Activated naive CD8-positive, alpha-beta T cell treated with anti-CD3 and anti-CD28 coated beads, Interleukin-2, amount 10 ng/mL, durations not matched to agents 7 days and 5 days (primary cell): ENCODE measurements at places on chromosomes 16 and 17. TPM values are rescaled to one million over a fixed set of nuclear protein-coding genes. Genes with fewer than 3 reads are reported as not detected.
A peak's percentile ranks its signal among the peaks of the same experiment; 100 is the strongest.

The FBXL16 gene
- 21.8 TPM for total RNA-seq

The CLEC18C gene
- 1.1 TPM for total RNA-seq

The CCL5 gene
- total RNA-seq, result 938 TPM

- no peak for DNase-seq
- peaks cover 38% of the 10 kb centered on the region for H3K4me1 ChIP-seq
- peak overlapping the region; percentile 63 for H3K4me3 ChIP-seq
- peak overlapping the region; percentile 83 for H3K27ac ChIP-seq
- peaks cover 11% of the 10 kb centered on the region for H3K27me3 ChIP-seq
These were observed 144.8 kb upstream of the RPH3AL start for GRCh38 chr17:497241-498034.

DNA sequence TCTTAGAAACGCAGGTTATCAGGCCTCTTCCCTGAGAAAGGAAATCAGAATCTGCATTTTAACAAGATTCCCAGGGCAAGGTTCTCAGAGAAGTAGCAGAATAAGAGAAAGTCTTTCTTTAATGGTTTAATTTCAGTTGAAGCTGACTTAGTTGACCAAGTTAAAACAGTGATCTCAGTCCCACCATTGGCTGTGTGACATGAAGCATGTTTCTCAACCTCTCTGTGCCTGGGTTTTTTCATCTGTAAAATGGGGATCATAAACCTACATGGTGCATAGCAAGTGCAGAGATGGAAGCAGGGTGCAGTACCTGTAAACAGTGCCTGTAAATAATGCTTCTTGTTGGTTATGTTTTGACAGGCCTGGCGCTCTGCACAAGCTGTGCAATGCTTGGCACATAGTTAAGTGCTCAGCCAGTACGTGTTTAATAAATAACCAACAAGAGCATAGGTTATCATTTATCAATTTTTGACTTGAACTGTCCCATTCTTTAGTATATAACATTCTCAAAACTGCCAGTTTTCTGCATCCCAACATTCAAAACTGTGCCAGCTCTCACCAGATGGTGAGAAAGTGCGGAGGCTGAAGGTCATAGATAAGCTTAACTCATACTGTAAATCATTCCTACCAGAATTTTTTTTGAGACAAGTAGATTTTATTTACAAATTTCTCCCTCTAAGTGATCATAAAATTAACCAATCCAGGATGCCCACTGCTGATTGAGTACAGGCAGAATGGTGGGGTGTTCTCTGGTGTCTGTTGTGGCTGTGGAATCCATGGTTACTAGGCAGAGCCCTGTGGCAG is 6.9 kb downstream of the C17orf67 start:
- no peak overlapping the region for H3K27ac ChIP-seq
- peaks cover 19% of the 10 kb centered on the region for H3K4me1 ChIP-seq
- no peak for DNase-seq
- H3K27me3 ChIP-seq, result no peaks in the 10 kb centered on the region

GRCh38 chr16:5865236-5865635 is 767.6 kb upstream of the EEF2KMT start:
- no peak for DNase-seq
- H3K4me1 ChIP-seq, result peaks cover 2% of the 10 kb centered on the region
- H3K27me3 ChIP-seq, result no peaks in the 10 kb centered on the region

- H3K4me1 ChIP-seq, result peaks cover 18% of the 10 kb centered on the region
- no peak overlapping the region for H3K4me3 ChIP-seq
- DNase-seq, result no peak
These were observed 3.8 kb downstream of the TTYH2 start for GRCh38 chr17:74217037-74217730.

- DNase-seq, result no peak
- no peaks in the 10 kb centered on the region for H3K4me1 ChIP-seq
- H3K27me3 ChIP-seq, result peaks cover 13% of the 10 kb centered on the region
- no peaks in the 10 kb centered on the region for H3K36me3 ChIP-seq
- H3K27ac ChIP-seq, result no peak overlapping the region
- no peak overlapping the region for H3K4me3 ChIP-seq
These were observed 80.4 kb downstream of the EFCAB5 start for GRCh38 chr17:30021708-30022317.

The SLC12A3 gene
- not detected for total RNA-seq

DNA sequence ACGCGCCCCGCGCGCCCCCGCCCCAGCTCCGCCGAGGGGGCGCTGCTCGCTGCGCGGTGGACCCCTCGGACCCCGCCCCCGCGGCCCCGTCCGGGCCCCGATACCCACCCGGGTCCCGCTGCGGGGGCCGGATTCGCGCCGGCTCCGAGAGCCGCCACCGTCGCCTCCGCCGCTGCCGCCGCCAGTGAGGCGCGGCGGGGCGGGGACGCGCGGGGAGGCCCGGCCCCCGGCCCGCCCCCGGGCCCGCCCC is at the start of gene TBC1D16:
TSS of gene TBC1D16 (minus strand) at position 186 of the 250 bp plus-strand sequence. CDS start 22,325 bp downstream, outside the sequence.
- no peak for DNase-seq
- H3K27ac ChIP-seq, result peak within 1 kb of the TSS; percentile 40
- H3K4me1 ChIP-seq, result peaks cover 16% of the 10 kb centered on the region
- H3K27me3 ChIP-seq, result peaks cover 38% of the 10 kb centered on the region
- H3K4me3 ChIP-seq, result peak within 1 kb of the TSS; percentile 93

The CASKIN1 gene
- total RNA-seq, result 0.88 TPM
